ENCODE measurements at places on chromosomes 7 and 10. TPM values are rescaled to one million over a fixed set of nuclear protein-coding genes. Genes with fewer than 3 reads are reported as not detected.

The UBE2D4 gene
- 13.3 TPM for polyA plus RNA-seq

The ANKRD61 gene
- 2.4 TPM for polyA plus RNA-seq

The STYXL1 gene
- polyA plus RNA-seq, result 55.1 TPM

The LRIT1 gene
- polyA plus RNA-seq, result not detected

The MRPS17 gene
- 15.3 TPM for polyA plus RNA-seq

The NME8 gene
- 0.04 TPM for polyA plus RNA-seq

The C7orf33 gene
- polyA plus RNA-seq, result not detected

The LAMB4 gene
- 0.42 TPM for polyA plus RNA-seq

All from large intestine (tissue), 12 donors.